Peyer's patch (tissue), 4 donors: ENCODE measurements at places on chromosomes 4 and X.
A peak's percentile ranks its signal among the peaks of the same experiment; 100 is the strongest.

DNA sequence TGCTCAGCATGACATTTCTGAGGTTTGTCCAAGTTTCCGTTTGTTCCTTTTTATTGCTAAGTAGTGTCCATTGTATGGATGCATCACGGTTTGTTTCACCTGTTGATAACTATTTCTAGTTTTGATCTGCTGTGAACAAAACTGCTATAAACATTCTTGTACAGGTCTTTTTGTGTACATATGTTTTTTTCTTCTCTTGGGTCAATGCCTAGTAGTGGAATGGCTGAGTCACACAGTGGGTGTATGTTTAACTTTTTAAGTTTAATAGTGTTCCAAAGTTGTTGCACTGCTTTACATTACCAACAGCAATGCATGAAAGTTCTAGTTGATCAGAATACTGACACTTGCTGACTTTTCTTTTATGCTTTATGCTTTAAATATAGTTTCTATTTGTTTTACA lies 76.7 kb downstream of the MAOB start:
- DNase-seq = no peak

- DNase-seq = no peak
These were observed 32.1 kb downstream of the SEPTIN11 start for GRCh38 chr4:76981644-76982043.

- no peak for DNase-seq
These were observed 55.9 kb downstream of the STOX2 start for GRCh38 chr4:183960962-183961541.

DNA sequence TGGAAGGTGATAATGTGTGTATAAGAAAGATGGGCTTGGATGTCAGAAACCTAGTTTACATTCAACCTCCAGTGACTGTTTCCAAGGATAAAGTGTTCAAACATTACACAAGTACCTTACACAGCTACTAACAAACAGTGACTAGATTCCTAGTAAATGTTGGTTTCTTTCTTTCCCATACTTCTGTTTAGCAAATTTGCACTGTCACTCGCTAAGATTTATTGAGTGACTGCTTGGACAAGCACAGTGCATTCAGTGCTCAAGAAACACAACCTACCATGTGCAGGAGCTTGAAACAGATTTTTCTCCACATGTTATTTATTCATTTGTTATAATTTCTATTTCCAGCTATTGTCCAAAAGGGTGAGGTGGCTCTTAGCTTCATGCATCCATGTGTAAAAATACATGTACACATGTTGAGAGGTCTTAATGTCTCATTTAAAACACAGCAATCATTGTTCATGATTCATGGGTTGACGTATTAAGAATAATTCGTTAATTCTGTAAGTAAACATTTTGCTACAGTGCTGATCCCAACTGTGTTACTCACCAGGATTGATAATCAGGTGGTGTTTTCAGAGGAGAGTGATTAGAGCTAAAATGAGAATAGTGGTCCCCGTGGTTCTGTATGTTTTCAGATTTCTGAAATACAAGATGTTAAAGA lies 153.0 kb downstream of the DCLK2 start:
- DNase-seq = no peak

- DNase-seq = no peak
These were observed 4.8 kb upstream of the SOX3 start for GRCh38 chrX:140509468-140510305.

DNA sequence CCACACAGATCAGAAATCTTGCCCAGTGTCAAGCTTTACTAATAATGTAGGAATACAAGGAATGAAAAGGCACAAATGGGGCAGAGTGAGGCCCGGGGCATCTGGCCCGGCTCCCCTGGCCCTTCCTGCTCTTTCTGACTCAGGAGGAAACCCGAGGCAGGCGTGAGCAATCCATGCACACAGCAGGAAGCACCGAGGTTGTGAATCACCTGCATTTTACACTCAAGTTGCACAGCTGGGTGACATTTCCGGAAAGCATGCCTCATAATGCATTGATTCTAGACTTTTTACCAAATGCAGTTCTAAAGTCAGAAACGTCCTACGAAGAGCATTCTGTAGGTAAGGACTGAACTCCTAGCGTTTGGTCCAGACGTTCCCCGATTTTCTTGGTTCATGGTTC lies 38.9 kb downstream of the PRIMPOL start:
- no peak for DNase-seq

DNA sequence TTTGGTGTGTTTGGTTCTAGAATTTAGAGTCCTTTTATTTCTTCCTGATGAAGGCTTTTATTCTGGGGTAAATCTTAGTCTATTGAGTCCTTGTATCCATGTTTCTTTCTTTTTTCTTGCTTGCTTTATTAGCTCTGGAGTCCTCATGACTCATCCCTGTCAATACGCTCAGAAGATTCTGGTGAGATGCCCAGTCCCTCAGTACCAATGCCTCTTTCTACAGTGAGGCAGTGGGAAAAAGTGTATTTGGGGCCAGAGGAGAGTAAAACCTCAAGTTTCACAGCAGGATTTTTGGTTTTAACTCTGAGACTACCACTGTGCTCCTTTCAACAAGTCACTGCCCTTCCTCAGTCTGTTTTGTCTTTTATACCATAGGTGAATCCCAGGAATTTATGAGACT lies 368.0 kb downstream of the GBA3 start:
- no peak for DNase-seq

- DNase-seq = no peak
These were observed 133.3 kb downstream of the DCK start for GRCh38 chr4:71126719-71127118.

GRCh38 chr4:184824081-184824775 lies 1.5 kb downstream of the ACSL1 start:
- DNase-seq = no peak

GRCh38 chrX:69119122-69119521 lies 46.1 kb downstream of the PJA1 start:
- no peak for DNase-seq

- no peak for DNase-seq
These were observed 238.4 kb downstream of the SNCA start for GRCh38 chr4:89598602-89599001.

- no peak for DNase-seq
These were observed 274.4 kb downstream of the DCTD start for GRCh38 chr4:182642831-182643230.

GRCh38 chr4:184778325-184778724 lies 44.4 kb upstream of the CENPU start:
- no peak for DNase-seq

GRCh38 chrX:107050195-107050709 lies 50.2 kb upstream of the MORC4 start:
- DNase-seq = no peak

GRCh38 chrX:41607264-41607832 lies 81.4 kb upstream of the GPR34 start:
- no peak for DNase-seq

DNA sequence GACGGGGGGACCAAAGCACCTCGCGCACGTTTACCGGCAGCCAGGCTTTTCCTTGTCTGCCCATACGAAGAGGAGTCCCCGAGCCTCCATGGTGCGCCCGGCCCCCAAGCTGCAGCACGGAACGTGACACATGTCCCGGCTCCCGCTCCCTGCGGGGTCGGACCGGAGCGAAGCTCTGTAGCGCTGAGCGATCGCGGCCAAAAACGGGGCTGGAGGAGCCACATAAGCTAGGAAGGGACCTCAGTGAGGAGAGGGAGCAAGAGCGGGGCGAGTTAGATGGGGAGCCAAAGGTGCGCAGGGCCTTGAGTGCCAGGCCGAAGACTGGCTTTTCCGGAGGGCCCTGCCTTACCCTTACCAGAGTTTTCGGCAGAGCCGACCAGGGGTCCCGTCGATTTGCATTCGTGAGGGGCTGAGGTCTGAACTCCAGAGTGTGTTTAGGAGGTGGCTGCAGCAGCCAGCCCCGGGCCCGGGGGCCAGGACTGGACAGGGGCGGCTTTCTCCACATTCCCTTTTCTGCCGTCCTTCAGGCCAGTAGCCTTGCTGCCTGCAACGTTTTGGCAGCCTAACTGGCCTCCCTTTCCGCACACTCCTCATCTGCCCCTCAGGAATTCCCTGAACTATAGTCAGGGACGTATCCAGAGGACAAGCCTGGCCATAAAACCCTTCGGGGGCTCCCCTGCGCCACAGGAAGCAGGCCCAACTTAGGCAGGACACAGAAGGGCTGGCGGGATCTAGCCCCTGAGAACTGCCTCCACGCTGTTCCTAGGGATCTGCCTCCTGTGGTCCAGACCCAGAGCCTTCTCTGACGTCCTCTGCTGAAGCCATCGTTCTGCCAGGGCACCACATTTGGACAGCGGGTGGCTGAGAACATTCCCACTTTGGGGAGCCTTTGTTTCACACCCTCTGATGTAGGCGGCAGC lies 689 bp downstream of the SSR4 start:
- DNase-seq = no peak

DNA sequence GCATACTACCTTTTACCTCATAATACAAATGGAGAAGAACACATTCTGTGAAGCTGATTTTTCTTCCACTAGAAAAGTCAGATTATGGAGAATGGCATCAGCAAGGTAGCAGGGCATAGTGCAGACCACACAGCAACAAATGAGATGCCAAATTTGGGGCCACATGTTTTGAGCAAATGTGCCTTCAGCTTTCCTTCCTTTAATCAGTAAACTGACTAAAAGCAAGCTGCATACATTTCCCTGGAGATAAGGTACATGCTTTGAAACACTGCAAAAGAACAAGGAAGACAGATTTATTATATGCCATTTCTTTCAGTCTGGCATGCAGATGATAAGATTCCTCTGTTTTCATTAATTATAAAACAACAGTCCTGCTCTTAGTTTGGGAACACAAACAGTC lies 67.1 kb upstream of the GUCY1A1 start:
- no peak for DNase-seq

- DNase-seq = no peak
These were observed 243.8 kb upstream of the HHIP start for GRCh38 chr4:144402176-144402575.

- DNase-seq = no peak
These were observed 159.5 kb downstream of the KLHL13 start for GRCh38 chrX:117957128-117957527.

DNA sequence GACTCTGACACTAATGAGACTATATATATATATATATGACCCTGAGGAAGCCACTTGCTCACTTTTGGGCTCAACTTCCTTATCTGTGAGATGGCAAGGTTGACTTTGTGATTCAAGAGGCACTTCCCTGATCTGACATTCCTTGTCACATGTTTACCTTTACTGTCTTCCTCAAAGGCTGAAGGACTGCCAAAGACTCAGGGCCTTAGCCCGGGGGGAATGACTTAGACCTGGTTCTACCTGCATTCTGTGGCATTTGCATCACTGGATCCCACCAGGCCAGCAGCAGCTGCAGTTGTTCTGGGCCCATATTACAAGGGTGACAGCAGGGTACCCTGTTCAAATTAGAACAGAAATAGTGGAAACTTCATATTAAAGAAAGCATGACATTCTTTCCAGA lies 3.1 kb upstream of the HS6ST2 start:
- DNase-seq = no peak

GRCh38 chr4:107077192-107077591 lies 41.1 kb upstream of the DKK2 start:
- DNase-seq = no peak

DNA sequence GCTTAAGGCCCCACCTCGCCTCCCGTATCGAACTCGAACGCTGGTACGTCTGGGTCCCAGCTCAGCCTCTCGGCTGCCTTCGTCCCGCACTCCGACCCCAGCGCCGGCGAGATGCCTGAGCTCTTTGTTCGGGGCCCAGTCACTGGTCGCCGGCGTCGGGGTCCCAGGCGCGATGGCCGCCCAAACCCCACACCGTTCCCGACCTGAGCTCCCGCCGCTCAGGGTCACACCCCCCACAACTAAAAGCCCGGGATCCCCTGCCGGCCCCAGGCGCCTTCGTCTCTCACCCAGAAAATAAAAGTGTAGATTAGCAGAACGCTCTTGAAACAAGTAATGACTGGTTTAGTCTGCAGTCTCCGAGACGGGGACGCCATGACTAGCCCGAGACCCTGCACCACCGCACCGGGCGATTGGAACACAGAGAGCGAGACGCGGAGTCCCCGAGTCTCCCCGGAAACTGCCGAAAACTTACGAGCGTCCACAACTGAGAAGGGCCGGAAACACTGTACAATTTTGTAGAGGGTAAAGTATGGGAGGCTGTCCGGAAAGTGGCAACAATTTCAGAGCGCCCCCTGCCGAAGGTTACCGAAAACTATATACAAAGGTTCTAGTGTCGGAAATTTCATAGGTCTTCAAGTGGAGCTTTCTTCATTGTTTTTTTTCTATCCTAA lies at the start of gene TSPAN6:
Gene TSPAN6 (minus strand): TSS at position 486 of the 671 bp plus-strand sequence. CDS start 112 bp downstream, at position 374.
- DNase-seq = peak; percentile 76

- no peak for DNase-seq
These were observed 27.7 kb upstream of the TBC1D14 start for GRCh38 chr4:6881908-6882307.

DNA sequence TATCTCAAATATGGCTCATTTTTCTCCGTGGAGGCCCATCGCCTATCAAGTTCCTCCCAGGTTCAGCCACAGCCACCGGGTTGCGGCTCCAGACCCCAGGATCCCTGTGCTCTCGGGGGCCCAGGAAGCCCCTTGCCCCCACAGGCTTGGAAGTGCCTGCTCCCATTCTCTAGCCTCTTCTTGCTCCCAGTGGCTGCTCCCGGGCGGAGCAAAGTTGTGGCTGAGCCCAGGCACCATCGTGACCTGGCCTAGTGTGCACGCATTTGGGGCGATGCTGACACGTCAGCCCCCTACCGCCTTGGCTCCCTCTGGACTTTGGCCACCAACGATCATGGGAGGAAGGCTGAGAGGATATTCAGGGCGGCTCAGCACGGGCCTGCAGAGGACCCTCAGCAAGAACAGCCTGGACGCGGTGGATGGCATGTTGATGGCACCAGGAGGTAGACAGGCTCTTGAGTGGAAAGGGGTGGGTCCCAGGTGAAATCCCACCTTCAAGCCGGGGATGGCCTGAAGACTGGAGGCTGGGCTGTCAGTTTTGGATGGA lies 419.4 kb upstream of the AGA start:
- DNase-seq = no peak

DNA sequence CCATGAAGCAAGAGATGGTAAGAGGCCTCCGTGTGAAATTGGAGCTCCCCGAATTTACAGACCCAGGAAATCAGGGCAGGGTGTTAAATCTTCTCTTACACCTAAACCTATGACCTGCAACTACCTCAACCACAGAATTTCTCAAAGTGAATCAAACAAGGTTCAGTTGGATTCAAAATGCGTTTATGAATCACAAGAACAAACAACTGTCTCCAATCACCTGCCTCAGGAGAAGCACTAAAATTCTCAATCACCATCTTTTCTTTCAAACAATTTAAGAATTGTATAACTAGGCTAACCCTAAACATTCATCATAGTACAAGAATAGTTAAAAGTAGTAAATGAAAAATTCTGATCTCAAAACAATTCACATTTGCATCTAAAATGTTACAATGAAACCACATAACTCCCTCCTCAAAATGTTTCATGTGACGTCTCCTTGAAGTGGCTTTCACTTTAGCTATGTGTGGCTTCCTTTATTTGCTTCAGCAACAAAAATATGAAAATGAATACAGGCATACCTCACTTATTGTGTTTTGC lies 19.2 kb downstream of the PPP3CA start:
- no peak for DNase-seq

- no peak for DNase-seq
These were observed 11.9 kb upstream of the SH3KBP1 start for GRCh38 chrX:19899217-19899788.
